ENCODE measurements at places on chromosomes 4 and X.
A peak's percentile ranks its signal among the peaks of the same experiment; 100 is the strongest.

DNA sequence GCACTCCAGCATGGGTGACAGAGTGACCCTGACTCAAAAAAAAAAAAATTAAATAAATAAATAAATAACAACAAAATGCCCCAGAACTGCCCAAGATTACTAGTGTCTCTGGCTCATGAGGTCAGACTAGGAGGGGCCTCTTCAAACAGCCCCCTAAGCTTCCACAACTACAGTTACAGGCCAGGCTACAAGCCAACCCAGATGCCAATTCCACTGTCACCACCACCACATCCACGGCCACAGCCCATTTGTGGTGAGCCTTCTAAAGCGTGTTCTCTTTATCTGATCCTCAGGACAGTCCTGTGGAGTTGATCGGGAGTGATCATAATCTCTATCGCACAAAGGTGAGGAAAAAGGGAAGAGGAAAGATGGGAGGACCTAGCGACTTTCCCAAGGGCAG lies 36.6 kb downstream of the IGFBP7 start:
- no peak for DNase-seq

DNA sequence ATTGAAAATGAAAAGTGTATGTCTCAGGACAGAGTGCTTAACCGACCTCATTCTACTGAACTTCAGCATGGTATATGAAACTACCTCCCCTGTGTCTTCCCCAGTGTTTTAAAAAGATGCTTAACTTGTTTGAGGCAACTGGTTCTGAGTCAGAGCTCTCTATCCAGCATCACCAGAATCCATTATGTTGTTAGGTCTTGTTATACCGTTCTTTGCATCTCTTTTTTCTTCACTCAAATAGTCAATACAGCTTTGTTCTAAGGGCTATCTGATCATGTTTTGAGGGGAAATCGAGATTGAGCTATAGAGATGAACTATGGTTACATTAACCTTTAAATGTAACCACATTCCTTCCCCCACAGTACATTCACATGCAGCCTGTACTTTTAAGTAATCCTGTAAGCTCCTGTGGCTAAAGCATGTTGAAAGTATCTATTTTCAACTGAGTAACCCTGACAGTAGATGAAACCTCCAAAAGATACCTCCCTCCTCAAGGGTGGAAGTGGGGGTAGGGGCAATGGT lies 514.4 kb downstream of the RPA4 start:
- no peak for DNase-seq

- DNase-seq = no peak
These were observed 23.1 kb downstream of the CORIN start for GRCh38 chr4:47814618-47815295.

DNA sequence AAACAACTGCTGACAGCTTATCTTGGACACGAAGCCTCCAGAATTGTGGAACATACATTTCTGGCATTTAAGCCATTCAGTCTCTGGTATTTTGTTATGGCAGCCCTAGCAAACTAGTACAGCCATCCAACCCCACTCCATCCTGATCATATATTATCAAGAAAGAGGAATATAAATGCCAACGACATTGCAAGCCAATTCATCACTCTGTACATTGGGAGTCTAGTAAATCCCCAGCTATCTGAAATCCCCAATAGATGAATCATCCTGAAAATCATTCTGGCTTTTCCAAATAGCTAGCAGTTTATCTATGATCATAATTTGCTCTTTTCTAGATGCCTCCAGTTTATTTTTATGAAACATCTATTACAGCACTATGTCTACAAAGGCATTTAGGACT lies 41.1 kb downstream of the FRMD7 start:
- DNase-seq = peak; percentile 18

- no peak for DNase-seq
These were observed 235.1 kb downstream of the PPARGC1A start for GRCh38 chr4:23654791-23655190.

DNA sequence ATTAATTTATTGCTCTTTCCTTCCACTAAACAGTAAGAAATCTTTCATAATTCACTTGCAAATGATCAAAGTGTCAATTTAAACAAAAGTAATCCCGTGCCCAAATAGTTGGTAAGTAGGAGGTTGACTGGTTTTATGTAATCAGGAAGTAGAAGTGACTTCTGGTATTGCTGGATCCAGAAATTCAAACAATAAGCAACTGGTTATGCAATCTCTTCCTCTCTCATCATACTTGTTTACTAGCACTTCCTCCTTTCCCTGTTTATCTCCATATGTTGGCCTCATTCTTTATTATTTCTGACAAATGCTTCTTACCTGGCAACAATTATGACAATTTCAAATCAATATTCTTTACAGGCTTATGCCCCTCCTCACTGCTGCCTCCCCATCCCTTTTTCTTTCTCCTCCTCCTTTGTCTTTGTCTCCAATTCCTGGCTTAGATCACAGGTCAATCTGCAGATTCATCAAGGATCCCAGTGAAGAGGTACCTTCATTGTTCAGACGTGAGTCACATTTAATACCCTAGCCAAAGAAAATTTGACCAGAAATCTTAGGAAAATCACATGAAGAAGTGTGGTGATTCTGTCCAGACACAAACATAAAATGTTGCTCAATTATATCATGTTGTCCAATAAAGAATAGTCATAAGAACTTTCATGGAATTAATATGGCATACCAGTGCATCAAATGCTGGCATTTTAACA lies 323.2 kb upstream of the PCDH7 start:
- no peak for DNase-seq

- DNase-seq = no peak
These were observed 175.3 kb downstream of the MAML3 start for GRCh38 chr4:139978692-139979091.

GRCh38 chrX:56968980-56969379 lies 26.4 kb downstream of the SPIN3 start:
- no peak for DNase-seq

GRCh38 chrX:103073467-103073866 lies 9.5 kb upstream of the BEX1 start:
- no peak for DNase-seq

GRCh38 chrX:120625371-120625770 lies 4.5 kb downstream of the C1GALT1C1 start:
- no peak for DNase-seq

DNA sequence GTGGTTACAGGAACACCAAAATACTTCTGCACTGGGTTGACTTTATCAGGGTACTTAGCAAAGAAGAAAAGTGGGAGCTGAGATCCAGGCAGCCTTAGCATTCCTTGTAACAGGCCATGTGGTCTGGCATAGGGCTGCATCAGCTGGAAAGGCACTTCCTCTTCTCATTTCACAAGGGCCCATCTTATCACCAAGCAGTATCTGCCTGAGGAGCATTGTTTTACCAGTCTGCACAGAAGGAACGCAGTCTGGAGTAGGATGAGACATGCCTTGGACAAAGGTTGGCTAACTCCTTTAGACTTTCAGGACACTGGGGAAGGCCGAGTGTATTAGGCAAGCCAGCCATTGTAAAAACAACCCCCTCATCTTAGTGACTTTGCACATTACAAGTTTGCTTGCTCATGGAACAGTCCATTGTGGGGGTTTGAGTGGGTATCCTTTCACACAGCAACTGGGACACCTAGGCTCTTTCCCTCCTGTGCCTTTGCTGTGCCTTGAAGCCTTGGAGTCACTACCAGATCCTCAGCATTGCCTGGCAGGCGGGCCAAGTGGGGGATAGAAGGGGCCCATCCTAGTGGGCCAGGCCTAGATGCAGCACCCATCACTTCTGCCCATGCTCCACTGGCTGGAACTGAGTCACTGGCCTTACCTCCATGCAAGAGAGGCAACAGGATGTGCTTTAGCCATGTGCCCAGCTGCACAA lies 4.6 kb downstream of the SUV39H1 start:
- no peak for DNase-seq

- no peak for DNase-seq
These were observed 10.5 kb downstream of the TBC1D14 start for GRCh38 chr4:6920171-6920570.

DNA sequence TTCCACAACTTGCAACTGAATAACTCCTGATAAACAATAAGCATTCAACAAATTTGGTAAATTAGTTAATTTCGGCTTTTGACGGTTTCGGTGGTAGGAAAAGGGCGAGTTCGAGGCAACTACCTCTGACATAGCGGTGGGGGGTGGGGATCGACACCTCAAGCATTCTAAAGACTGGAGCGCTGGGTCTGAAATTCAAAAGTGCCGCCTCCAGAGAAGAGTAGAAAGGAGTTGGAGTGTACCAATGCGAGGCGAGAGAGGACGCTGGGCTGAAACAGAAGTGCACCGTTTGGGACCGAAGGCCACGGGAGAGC lies 725 bp downstream of the SMC1A start:
- DNase-seq = no peak

- no peak for DNase-seq
These were observed 81.6 kb downstream of the SORBS2 start for GRCh38 chr4:185730387-185730786.

- no peak for DNase-seq
These were observed 143.4 kb downstream of the PTCHD1 start for GRCh38 chrX:23478056-23478455.

DNA sequence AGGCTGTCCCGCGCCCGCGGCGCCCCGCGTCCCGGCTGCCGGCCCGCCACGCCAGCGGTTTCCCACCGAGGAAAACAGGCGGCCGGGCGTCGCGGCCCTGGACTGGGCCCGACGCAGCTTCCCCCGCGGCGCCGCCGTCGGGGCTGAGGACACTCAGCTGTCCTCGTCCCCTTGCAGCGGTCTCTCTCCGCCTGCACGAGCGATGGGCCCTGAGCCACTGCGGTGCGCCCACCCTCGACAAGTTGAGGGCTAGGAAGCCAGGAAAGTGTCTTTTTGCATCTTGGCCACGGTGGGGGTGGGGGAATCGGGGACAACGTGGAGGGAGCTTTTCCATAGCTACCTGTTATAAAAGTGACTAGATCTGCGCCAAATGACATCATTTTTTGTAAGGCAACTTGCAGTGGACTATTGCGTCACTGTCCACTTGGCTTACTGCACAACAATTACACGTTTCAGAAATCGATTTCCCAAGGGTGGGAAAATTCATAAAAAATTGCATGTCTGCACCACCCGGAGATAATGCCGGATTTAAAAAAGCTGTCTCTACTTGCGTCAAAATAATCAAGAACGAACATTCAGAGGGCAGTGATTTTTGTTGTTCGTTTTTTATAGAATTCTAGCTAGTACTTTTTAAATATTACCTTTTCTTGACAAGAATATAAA lies 1.1 kb downstream of the KLHL15 start:
- peak; percentile 10 for DNase-seq

DNA sequence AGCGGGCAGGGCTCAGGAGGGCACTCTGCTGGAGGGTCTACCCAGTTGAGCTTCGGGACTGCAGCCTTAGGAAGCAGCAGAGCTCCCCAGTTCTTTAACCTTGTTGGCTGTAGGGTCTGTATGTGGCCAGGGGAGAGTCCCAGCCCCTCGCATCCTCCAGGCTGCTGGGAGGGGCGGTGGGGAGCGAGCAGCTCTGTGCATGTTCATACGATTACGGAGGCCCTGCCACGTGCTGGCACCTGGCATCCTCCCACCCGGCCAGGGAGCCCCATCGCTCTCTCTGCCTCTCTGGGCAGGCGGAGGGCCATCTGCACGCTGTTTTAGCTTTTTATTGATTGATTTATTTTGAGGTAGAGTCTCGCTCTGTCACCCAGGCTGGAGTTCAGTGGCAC lies 21.2 kb downstream of the NSG1 start:
- DNase-seq = no peak

- DNase-seq = no peak
These were observed 74.0 kb downstream of the AFF2 start for GRCh38 chrX:148574237-148574973.

DNA sequence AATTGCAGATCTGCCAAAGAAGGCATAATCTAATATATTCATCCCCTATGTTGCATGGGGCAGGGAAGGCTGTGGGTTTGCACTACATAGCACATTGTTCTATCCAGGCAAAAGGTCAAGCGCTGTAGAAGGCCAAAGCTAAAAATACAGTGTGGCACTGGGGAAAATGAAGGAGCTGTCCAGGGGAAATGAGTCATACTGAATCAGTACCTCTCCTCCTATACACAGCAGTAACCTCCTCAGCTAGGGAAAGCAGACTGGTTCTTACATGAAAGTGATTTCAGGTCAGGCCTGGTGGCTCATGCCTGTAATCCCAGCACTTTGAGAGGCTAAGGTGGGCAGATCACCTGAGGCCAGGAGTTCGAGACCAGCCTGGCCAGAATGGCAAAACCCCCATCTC lies 31.0 kb upstream of the SLC25A4 start:
- peak; percentile 90 for DNase-seq

GRCh38 chr4:176404621-176405020 lies 84.9 kb downstream of the SPCS3 start:
- no peak for DNase-seq

DNA sequence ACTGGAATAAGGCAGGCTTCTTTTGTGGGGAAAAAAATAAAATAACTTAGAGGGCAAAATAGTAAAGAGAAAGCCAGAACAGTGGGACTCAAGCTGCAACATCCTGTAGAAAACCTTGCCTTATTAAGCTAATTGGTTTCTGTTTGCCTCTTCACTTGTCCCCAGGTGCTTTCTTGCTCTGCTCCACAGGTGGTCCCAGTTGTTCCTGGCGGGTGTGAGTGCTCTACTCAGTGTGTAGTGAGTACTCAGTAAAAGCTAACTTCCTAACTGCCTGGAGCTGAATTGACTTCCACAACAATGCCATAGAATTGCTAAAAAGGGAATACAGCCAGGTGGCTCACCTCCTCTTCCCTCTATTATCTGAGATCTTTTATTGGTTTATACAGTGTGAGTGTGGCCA lies 930.2 kb downstream of the C4orf33 start:
- DNase-seq = no peak

- DNase-seq = no peak
These were observed 22.4 kb downstream of the NEXMIF start for GRCh38 chrX:74902806-74903205.

- no peak for DNase-seq
These were observed 105.6 kb downstream of the DKK2 start for GRCh38 chr4:106930522-106930921.

GRCh38 chr4:153233761-153234371 lies 29.6 kb downstream of the TRIM2 start:
- DNase-seq = peak; percentile 60

Measured in SW 1271 (cell line).